ENCODE measurements at places on chromosomes 13 and 19.

DNA sequence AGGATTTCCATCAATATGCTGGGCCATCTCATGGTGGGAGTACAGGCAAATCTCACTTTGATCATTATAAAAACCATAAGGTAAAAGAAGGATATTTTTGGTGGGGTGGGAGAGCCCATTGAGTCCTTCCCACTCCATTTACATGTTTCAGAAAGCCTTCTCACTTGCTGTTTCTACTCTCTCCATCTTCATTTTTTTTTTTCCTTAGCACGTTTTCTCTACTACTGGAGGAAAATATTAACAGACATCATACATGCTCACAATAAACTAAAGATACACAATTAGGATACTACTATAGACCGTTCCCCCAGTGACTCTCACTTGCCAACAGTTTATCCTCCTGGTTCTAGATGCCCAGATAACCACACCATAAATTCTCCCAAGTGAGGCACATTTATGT lies 1.8 kb upstream of the AKAP8 start:
- no peak for DNase-seq

DNA sequence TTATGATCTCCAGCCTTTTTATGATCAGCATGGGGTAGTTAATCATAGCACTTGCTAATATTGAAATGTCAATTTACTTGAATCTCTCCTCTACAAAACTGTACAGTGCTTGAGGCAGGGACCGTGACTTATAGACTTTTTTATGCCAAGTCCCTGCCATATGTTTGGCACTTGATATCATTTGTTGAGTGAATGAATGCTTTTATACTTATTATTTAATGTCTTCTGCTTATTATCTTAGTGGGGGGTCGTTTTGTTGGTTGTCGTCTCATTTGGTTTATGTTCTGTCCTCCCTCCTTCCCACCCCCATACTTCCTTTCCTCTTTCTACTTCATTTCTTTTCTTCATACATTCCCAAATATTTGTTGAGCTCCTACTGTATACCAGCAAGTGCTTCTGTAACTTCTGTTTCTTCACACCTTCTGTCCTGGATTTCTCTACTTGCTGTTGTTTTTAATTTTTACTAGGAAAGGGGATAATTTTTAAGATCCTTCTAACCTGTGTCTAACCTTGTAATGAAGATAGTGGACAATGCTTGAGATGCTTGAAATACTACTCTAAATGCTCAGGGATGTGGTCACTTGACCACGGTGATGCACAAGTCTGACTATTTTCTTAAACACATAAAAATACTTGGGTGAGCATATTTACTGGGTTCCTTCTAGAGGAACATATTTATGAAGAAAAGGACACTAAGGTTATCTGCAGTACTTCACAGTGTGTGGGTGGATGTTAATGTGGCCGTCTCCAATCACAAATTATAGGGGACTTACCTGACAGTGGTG lies 223.8 kb downstream of the TDRD3 start:
- DNase-seq, result no peak

DNA sequence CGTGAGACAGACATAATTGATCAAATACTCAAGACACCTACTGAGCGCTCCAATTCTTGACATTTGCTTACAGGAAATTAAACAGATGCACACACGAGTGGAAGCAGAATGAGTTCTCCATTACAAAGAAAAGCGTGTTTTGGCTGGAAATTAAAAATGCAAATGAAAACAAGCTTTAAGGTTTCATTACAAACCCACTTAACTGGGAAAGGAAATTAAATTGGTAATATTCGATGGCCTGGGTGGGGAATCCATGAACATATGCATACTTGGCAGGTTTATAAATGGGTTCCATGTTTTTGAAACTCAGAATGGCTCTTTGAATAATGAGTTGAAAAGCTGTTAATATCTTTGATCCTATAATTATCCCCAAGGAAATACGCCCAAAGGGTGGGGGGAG lies 178.0 kb downstream of the IER2 start:
- DNase-seq, result no peak

DNA sequence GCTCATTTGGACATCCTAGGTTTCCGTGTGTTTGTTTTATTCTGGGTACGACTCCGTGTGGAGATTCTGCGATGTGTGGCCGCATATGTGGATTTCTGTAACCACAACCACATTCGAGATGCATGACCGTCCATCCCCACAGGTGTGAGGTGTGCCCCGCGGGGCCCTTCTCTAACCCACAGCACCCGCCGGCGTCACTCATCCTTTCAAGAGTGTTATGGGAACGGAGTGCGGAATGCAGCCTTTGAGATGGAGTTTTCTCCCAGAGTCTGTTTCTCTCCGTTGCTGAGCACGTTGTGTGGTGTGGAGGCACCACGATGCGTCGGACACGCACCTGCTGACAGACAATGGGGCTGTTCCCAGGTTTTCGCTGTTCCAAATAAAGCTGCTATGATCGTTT lies 40.0 kb downstream of the C13orf46 start:
- DNase-seq, result no peak

- DNase-seq, result no peak
Measured at GRCh38 chr19:18348171-18348570, 7.8 kb downstream of the PGPEP1 start.

- DNase-seq, result no peak
Measured at GRCh38 chr13:59672445-59672844, 491.3 kb downstream of the DIAPH3 start.

Data from DMS 273 treated with DMSO at 0.1 percent for 48 hours (cell line).